ENCODE measurements at places on chromosomes 3 and 15.
A peak's percentile ranks its signal among the peaks of the same experiment; 100 is the strongest.

DNA sequence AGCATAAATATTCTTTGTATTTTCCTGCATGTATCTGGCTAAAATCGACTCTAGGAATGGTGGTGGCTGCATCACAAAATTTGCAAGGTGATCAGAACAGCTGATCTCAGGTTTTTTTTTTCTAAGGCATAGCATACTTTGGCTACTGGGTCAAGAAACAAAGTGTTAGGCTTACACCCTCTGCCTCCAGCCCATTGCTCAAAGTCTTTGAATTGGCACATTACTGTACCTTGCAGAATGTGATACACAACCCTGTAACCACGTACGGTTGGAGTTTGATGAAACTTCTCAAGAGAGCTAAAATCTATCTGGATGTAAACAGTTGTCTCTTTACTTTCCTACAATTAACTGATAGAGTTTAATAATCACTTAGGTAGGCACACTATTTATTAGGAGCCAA is 188.1 kb downstream of the THRB start:
- DNase-seq, result no peak

GRCh38 chr15:83092309-83092976 is 15.0 kb upstream of the TM6SF1 start:
- no peak for DNase-seq

DNA sequence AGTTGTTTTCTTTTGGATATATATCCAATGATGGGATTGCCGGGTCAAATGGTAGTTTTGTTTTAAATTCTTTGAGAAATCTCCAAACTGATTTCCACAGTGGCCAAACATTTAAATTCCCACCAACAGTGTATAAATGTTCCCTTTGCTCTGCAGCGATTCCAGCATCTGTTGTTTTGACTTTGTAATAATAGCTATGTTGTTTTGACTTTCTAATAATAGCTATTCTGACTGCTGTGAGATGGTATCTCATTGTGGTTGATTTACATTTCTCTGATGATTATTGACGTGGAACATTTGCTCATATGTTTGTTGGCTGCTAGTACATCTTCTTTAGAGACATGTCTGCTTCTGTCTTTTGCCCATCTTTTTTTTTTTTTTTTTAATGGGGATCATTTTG is 332.2 kb upstream of the GBE1 start:
- DNase-seq, result no peak

DNA sequence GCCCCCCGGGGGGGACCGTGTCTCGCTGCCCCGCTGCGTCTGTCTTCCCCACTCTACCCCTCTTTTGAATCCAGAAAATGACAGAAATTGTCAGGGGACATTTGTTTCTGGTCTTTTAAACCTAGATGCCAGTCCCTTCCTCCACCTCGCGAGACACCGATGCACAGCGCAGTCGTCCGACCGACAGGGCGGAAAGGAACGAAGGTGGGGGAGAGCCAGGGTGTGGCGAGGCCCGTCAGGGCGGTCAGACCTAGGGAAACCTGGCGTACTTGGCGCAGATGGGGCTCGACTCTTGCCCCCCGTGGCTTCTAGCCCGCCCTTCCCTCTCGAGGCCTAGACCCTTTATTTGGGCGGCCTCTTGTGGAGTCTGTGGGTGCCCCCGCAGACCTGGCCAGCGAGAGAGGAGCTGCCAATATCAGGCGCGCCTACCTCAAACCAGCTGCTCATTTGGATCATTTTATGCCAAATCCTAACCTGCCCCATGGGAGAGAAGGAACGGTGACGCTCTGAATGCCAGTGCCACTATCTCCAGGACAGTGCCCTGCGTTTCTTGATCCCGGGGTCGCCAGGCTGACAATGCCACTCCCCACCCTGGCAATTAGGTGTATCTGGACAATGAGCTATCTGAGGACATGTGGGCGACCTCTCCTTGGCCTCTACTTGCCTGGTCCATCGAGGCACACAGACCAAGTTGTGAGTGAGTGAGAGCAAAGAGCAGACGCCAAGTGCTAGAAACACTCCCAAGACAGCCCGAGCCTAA is 500 bp upstream of the RAB6B start:
- DNase-seq, result no peak

DNA sequence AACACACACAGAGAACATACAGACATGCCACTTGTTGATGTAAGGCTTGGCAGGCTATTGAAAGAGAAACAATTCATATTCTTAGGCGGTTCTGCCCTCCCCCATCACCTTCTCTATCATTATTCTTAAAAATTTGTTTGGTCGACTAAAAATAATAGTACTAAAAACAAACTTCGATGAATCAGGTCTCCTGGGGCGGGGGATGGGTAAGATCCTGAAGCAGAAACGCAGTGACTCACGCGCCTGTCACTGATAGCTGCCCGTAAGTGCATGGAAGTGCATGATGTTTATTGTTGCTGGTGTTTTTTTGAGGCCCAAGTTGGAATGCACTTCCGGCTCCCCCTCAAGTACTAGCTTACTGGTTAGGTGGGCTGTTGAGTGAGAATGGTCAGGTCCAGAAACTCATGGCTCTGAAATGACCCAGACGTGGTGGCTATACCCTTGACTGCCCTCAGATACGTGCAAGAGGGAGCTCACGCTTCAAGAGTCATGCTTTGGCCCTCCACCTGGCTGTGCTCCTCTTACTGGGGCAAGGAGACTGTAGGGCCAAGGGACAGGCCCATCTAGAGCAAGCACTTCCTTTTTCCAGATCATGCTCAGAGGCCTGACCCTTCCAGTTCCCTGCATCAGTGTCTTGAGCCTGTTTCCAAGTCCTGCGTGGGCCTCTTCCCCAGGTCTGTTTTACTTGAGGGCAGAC is 10.9 kb downstream of the SMAD3 start:
- no peak for DNase-seq

GRCh38 chr3:53688989-53689388 is 157.2 kb downstream of the CHDH start:
- no peak for DNase-seq

DNA sequence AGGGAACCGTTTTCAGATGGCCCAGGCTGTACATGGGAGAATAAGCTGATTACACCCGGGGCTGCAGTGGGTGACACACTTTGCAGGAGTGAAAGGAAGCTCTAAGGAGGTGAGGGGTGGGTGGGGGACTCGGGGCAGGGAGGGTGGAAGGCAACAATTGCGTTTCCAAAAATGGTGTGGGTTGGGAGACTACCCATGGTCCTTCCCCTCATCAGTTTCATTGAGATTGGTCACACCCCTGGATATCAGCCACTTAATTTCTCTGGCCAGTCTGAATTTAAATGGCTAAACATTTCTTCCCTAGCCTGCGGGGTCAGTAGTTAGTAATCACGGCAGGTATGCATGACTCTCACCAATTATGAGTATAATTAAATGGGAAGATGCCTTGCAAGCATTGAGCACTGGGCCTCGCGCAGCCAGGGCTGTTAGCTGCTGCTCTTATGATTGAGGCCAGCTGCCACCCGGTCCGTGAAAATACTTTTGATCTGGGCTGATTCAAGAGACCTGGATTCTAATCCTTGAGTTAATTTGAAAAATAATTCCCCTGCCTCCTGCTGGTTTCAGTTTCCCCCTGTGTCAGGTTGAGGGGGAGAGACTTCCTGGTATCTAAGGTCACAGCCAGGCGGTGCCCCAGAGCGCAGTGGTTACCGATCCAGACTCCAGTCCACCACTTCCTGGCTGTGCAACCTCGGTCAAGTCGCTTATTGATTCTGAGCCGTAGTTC is 23.3 kb downstream of the SLC6A6 start:
- no peak for DNase-seq

GRCh38 chr3:152737021-152737908 is 97.7 kb upstream of the P2RY1 start:
- no peak for DNase-seq

DNA sequence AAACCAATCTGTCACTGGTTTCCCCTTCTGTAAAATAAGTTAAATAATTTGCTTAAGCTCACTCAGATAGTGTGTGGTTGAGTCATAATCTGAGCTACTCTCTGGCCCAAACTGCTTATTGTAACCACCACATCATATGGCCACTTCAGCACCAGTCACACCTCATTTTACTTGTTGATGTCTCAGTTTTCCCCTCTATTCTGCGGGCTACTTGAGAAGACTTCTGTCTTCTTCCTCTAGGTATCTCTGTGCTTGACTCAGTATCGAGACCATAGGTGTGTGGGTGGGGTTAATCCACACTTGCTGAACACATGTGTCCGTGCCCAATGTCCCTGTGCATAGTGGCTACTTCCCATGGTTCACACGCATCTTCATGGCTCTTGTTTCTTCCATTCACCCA is 32.9 kb downstream of the CRYGS start:
- DNase-seq, result no peak

GRCh38 chr3:6709178-6709577 is 151.7 kb upstream of the GRM7 start:
- DNase-seq, result no peak

GRCh38 chr3:29914861-29915524 is 634.1 kb downstream of the RBMS3 start:
- DNase-seq, result no peak

GRCh38 chr3:27840807-27841594 is 118.9 kb upstream of the EOMES start:
- no peak for DNase-seq

DNA sequence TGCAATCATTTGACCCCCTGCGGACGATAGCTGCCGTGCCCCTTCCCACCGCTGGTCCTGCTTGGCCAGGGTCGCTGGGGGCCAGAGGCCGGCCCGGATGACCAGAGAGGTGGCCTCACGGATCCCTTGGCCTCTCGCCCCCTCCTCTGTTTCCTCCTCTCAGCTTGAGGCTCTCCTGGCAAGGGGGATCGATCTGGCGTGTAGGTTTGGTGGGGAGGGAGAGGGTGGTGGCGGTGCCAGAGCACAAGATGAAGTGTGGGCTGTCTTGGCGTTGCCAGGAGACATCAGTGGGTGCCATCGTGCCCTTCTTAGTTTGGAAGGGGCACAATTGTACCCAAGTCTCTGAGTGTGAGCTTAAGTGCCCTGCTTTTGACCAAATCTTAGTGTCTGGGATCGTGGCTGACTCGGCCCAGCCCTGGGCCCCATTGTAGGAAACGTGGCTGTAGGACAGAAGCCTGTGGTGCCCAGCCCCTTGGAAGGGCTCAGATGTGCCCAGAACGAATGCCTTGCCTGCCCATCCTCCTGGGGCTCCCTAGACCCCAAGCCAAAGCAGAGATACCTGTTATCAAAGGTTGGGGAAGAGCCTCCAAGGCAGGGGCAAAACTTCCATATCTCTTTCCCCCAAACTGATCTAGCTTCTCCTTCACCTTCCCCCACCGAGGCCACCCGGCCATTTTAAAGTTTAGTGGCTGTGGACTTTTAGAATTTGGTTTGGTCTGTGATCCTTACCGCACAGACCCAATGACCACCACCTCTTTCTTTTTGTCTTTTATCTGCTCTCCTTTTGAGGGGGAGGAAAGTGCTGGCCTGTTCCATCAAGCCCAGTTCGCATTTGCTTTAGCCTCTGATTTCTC is 14.4 kb downstream of the NR2F2 start:
- peak; percentile 75 for DNase-seq

DNA sequence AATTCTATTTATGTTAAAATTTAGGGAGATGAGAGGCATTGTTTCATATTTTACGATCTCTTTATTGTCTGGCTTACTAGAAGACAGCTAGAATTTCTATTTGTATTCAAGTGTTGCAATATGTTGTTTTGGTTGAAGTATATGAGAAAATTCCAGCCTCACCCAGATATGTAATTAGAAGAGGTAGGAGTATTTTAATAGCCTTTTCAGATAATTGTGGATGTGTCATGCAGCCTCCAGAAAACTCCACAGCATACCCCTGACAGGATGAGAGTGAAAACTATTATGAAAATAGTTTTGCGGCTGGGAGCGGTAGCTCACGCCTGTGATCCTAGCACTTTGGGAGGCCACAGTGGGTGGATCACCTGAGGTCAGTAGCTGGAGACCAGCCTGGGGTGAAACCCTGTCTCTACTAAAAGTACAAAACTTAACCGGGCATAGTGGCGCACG is 21.5 kb upstream of the USP3 start:
- DNase-seq, result no peak

DNA sequence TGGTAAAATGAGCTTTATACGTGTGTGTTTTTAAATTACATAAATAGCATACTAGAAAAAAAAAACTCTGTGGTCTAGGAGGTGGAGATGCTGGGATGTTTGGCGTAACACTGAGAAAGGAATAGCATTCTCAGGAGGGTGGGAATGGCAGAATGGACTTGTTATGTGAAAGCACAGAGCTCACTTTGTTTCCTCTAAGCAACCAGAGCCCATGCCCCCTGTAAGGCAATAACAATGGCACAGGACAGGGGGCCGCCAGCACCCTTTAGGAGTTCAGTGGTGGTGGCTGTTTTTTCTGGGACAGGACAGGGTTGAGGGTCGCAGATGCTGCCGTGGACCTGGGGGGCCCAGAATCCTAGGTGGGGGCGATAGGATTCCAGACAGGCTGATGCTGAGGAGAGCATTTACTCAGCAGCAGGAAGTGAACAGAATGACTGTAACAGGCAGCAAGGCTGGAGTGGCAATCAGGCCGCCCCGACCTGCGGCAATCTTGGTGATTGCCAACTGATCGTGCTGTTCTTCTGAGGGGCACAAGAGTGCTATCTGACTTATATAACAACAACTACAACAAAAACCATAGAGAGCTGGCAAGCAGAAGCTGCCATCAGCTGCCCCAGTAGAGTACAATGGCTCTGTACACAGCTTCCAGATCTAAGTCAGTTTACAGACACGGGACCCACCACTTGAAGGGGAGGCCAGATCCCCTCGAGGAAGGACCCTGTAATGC is 160.4 kb downstream of the UACA start:
- DNase-seq, result no peak

- DNase-seq, result no peak
These were observed 310.1 kb upstream of the KCNMB2 start for GRCh38 chr3:178226094-178226493.

DNA sequence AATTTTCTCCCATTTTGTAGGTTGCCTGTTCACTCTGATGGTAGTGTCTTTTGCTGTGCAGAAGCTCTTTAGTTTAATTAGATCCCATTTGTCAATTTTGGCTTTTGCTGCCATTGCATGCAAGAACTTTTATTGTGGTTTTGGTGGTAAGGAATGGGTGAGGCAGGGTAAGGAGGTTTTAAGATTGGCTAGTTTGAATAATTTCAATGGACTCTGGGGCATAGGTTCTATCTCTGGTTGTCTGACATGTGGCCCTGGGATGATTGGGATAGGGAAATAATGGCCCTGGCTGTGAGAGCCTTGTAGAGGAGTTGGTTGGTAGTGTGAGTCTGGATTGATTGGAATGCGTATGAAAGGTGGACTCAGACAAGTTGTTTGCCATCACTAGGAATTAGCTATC is 38.0 kb downstream of the SEC22A start:
- no peak for DNase-seq

GRCh38 chr3:150372722-150373121 is 35.4 kb upstream of the TSC22D2 start:
- no peak for DNase-seq

GRCh38 chr3:51955893-51956770 is 951 bp downstream of the GPR62 start:
- DNase-seq, result no peak

- no peak for DNase-seq
These were observed 11.3 kb upstream of the RBSN start for GRCh38 chr3:15110206-15110605.
